HuH-7.5 (cell line): ENCODE measurements at places on chromosomes 5 and 9.
A peak's percentile ranks its signal among the peaks of the same experiment; 100 is the strongest.

DNA sequence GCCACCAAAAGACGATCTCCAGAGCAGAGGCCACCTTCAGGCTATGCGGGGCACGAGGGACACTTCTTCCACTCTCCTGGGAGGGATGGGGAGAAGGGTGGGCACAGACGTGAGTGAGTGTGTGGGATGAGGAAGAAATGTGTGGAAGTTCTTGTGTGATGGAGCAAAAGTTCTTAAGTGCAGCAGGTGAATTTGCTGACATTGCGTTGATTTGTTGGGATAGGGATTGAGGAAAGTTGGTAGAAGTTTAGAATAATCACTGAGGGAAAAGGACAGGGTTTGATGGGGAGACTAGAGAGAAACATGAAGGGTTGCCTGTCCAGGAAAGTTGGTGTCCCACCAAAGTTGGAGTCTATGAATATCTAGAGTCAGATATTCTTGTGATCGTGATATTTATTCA is 2.2 kb downstream of the AOPEP start:
- DNase-seq = no peak

- DNase-seq = no peak
Measured at GRCh38 chr5:41763574-41763973, 106.7 kb downstream of the OXCT1 start.

DNA sequence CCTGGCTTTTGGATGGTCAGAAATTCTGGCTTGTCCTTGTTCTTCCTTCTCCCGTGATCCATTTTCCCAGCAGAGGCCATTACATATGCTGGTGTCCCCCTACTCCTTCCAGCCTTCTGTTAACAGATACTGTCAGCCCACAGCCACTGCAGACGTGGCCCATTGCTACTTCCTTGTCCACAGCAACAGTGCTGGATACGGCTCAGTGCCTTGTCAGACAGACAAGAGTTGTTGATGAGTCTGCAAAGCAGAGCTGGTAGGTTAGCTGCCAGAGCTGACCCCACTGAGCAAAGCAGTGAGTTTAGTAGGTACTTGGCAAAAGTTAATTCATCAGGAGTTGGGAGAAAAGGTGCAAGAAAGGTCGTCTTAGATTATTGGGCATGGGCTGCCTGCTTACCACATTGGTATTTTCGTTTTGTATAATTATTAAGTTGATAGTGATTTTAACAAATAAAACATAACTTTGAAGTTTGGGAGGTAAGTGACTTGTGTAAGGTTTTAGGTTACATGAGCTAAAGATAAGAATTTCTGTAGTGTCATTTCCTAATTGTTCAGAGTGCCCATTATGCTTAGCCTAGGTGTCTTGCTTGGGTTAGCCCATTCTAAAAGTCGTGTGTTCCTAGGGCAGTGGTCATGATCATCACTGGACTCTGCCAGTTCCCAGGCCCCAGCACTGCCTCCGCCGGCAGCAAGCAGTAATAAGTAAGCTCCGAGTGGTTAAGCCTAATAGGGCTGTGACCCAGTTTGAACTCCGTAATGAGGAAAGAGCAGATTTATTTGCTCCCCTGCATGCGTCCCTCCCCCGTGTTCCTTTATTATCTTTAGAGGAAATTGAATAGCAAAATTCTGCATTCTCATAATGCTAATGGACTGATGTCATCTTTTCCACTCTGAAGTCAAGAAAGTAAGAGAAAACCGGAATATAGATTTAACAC is 292.0 kb downstream of the FANCC start:
- peak; percentile 38 for DNase-seq

DNA sequence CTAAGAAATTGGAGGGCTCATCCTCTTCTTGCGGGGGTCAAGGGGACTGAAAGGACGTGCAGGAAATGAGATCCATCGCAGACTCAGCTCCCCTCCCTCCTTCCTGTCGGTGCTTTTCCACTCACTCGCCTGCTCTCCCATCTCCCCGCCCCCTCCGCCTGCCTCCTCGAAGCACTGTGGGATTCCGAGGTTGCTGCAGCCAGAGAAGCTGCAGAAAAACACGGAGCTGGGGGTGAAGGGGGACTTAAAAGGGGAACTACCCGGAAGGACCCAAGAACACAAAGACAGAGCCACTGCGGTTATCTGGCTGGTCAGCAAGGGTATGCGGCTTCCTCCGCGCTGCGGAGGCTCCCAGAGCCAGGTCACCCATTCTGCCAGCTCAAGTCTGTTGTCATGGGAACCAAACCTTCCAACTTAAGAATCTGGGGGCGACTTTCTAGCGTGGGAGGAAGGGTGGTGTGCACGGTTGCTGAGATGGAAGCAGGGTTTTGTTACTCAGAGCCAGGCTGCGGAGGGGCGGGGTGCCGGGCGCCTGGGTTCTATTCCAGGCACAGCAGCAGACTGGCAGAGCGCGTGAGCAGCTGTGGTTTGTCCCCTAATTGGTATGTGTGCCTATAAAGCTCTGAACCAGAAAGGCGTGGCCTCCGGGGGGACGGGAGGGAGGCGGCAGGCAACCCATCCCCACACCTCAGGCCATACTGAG is 24.9 kb downstream of the PCDHGC5 start:
- DNase-seq = no peak

DNA sequence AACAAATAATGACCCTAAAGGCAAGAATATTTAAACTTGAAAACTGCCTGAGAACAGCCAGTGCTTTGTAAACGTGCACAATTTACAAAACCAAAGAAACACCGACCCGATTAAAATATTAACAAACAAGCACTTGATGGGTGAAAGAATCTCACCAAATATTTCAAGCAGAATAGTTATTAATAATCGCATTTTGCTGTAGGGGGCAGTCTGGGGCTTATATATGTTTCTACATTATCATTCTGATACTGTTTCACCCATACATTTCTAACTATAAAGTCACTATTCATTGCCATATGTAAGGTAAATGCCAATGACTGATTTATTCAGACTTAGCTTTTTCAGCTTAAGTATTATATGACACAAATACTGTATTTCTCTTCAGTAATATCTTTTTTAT is 37.7 kb downstream of the UBAP2 start:
- no peak for DNase-seq

DNA sequence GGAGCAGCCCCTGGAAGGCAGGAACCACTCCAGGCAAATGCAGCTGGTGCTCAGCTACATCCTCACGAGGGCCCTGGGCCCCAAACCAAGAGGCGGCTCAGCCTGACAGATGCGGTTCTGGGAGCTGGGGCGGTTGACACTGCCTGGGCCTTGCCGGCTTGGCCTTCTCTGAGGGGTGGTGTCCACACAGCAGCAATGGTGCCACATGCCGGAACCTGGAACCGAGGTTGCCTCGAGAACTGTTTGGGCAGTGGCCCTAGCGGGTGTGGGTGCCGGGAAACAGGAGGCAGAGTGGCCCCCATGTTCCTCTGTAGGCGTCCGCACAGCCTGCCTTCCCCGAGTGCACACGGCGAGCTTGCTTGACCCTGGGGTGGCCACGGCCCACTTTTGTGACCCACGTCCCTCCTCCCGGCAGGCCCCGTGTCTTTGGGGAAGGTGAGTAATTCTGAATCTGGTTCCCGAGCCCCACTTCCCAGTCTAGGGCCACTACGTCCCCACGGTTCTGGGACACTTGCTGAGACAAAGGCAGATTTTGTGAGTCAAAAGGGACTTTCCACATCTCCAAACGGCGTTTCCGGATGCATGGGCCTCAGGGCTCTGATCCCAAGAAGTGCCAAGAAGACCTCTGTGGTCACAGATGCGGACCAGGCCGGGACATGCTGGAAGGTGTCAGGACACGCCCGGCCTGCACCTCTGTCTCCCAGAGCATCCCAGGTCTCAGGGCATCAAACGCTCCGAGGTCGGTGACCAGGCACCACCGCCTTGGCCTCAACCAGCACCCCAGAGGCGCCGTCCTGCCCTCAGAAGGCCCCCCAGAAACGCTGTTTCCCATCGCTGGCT is 27.7 kb upstream of the SLC12A7 start:
- no peak for DNase-seq

DNA sequence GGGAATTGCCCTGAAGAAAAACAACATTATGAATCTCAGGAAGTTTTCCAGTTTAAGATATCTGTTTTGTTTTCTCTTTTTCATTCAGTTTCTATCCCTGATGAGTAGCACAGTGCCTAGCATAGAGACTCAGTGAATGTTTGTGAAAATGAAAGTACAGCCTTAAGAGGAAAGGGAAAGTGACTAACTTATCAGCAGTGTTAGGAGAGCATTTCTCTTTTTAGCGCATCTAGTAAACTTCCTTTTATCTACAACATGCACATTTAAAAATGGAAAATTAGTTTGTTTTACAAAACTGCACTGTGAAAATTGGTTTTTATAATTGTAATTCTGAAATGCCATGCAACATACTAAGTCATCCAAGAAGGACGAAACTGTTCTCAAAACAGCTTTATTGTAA is 110.8 kb downstream of the SMARCA2 start:
- DNase-seq = no peak

- DNase-seq = no peak
Measured at GRCh38 chr9:116072046-116072445, 81.5 kb upstream of the PAPPA start.

GRCh38 chr5:106017243-106017857 is 1653.4 kb downstream of the EFNA5 start:
- no peak for DNase-seq

DNA sequence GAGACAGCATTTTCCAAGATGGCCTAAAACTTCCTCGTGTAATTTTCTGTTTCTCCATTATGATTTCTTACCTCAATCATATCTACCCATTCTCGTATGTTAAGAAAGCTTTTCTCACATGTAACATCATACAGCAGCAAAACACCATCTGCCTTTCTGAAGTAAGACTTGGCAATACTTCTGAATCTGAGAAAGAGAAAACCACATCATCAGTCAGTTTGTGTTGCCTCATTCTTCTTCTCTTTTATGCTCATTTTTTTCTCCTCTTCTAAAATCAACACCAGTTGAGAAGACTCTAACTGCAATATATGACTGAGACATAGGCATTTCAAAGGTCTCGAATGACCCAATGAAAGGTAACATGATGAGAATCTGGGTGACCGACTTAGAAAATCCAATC is 66.0 kb downstream of the RASEF start:
- DNase-seq = no peak

DNA sequence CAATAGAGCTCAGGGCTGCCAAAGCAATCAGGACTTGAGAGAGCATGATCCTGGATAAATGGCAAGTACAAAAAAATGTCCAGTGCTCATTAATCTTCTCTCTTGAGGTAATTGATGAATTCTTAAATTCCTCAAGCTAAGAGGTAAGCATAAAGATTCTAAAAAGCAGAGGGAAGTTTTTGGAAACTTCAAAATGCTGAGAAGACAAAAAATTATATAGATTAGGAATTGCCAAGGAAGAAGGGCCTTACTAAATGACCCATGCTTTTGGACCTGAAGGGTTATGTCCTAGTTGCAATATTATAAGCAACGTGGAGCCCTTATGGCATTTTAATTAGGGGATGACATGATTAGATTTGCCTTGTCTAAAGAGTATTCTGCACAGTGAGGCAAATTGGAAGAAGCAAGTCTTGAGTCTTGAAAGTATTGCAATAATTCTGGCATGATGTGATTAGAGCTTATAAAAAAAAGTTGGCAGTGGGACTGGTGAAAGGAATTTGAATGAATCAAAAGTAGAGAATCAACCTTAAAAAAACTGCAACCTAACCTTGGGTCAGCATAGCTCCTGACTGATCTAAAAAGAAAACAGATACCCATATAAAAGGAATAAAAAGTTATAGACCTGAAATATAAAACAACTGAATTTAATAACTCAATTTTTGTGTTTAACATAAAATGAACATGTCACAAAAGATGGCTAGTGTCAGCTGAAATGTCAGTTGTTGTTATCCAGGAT is 323.8 kb upstream of the ARRDC3 start:
- DNase-seq = no peak

DNA sequence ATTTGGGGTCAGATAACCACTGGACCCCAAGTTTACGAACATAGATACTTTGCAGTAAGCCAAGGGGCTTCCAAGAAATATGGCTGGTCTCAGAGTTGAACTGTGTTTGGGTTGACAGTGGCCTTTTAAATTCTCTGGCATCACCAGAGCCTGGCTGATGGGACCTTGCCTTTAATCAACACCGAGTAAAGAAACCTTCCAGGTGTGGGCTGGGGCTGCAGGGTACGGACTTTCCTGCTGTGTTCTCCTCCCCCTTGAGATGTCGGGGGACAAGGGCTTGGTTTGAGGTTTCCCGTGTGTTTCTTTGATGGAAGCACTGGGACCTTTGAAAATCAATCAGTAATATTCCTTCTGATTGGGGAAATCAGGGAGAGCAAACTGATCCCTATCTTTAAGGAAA is 140.1 kb downstream of the MTX3 start:
- DNase-seq = no peak

GRCh38 chr9:6567140-6567591 is 78.4 kb downstream of the GLDC start:
- no peak for DNase-seq

DNA sequence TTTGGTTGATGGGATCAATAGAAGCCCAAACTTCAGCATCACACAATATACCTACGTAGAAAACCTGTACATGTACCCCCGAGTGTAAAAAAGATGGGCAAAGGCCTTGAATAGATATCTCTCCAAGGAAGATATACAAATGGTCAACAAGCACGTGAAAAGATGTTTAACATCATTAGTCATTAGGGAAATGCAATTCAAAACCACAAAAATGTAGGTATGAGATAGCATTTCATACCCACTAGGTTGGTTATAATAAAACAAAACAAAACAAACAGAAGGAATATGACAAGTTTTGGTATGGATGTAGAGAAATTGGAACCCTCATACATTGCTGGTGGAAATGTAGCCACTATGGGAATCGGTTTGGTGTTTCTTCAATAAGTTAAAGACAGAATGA is 33.1 kb upstream of the PPARGC1B start:
- no peak for DNase-seq

DNA sequence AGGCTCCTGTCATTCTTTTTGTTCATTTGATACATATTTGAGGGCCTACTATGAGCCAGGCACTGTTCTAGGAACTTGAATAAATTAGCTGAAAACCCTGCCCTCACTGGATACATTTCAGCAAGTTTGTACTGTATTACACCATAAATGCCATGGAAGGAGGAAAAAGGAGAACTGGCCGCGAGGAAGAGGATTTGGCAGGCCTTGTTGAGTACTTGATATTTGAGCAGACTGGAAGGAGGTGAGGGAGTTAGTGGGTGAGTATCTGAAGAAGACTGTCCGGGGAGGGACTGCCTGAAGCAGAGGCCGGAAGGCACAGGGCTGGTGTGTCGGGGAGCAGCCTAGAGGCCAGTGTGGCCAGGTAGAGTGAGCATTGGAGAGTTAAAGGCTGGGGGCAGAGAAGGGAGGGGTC is 4.5 kb downstream of the SNX30 start:
- no peak for DNase-seq

DNA sequence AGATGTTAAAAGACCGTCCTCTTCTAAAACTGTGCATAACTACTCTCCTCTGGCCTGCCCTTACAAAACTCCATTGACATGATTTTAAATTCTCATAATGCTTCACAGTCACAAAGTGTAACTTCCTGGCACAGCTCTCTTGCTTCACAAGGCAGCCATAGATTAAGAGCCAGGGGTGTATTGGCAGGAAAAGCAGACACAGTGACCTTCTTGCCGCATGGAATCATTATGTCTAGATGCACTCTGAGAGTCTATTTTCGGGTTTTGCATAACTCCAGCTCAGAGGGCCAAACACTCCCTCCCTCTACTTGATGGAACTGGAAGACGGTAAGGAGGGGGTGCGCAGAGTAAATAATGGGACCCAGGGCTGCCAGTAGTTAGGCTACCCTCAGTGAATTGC is 110.1 kb downstream of the MARCHF3 start:
- no peak for DNase-seq

- DNase-seq = peak; percentile 27
Measured at GRCh38 chr9:69470186-69470977, 145.4 kb downstream of the ENTREP1 start.
